ENCODE measurements at places on chromosomes 16 and 17.

DNA sequence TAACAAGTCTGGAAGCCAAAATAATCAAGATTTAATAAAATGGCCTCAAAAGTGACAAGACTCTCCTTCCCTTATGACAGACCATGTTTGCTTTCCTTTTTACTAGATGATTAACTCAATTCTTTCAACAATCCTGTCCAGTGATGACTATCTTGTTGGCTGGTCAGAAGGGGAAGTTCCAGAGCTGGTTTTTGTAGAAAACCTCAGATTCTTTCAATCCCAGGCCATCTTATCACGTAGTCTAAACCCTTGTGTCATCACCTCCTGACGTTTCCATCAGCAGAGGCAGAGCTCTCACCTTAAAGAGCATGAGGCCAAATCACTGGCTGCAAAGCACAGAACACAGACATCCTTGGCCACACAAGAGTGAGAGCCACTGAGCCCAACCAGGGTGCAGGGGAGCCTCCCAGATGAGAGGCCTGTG is 125.3 kb downstream of the ANKRD11 start:
- no peak for DNase-seq

DNA sequence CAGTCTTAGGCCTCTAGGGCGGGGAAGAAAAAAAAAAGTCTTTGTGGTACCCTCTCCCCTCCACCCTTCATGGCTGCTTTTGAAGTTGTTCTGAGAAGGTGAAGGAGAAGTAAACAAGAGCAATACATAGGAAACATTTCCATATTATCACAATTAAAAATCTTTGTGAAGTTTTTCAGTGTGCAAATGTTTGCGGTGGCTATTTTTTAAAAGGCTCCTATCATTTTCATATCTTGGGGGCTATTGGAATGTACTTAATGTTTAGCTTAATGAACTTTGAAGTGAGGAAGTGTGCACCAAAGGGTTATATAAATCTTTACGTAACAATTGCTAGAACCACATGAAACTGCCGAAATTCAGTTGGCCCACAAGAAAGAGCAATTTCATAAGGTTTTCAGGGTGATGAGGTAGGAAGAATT is 7.6 kb downstream of the NOL11 start:
- no peak for DNase-seq

GRCh38 chr17:76208120-76208519 is 32.2 kb downstream of the RNF157 start:
- no peak for DNase-seq

GRCh38 chr16:56482683-56483236 is 31.4 kb downstream of the OGFOD1 start:
- no peak for DNase-seq

DNA sequence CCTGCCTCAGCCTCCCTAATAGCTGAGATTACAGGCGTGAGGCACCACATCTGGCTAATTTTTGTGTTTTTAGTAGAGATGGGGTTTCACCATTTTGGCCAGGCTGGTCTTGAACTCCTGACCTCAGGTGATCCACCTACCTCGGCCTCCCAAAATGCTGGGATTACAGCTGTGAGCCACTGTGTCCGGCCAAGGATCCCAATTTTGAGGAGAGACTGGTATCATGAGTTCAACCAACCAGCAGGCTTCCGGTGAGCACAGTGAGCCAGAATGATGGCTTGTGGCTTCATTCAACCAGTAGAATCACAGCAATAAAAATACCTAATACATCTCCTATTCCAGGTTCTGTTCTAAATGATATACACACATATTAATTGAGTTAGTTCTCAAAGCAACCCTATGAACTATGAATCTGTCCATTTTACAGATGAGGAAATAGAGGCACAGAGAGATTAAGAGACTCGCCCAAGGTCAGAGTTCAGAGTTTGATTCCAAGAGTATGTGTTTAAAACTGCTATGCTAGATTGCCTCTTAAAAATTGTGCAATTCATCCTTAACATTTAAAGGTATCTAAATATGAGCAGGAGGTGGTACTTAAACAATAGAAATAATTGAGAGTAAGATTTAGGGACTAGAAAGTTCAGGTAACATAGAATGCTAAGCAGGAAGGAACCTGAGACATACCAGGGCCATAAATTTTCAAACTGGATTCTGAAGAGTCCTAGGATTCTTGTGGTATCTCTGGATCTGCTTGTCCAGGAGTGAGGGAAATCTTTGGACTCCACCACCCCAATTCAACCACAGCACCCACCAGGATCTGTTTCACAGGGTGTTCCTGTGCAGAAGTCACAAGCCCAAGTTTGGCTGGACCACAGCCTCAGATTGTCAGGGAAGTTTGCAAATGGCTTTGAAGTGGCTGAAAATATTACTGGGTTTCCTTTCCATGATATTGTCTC is 25.1 kb downstream of the CCDC42 start:
- DNase-seq: no peak

DNA sequence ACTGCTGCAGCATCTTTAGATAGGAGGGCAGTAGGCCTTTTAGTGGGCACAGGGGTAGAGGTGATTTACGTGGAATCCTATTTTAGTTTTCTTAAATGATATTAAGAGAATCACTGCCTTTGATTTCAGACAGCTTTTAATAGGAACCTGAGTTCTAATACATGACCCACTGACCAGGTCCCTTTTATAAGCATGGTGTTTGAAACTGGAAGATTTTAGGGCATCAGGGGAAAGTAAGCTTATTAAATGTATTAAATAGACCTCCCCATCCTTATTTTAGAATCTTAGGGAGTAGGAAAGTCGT is 2.0 kb downstream of the MSL1 start:
- no peak for DNase-seq

- no peak for DNase-seq
These were observed 102.1 kb downstream of the YPEL2 start for GRCh38 chr17:59433586-59433985.

GRCh38 chr17:58373003-58373402 is 21.0 kb upstream of the SUPT4H1 start:
- DNase-seq: no peak
